ENCODE measurements at places on chromosomes 5 and 9.
A peak's percentile ranks its signal among the peaks of the same experiment; 100 is the strongest.

GRCh38 chr5:39466846-39467245 lies 42.1 kb upstream of the DAB2 start:
- DNase-seq = no peak

- DNase-seq = no peak
Measured at GRCh38 chr9:38421498-38422211, 2.6 kb downstream of the IGFBPL1 start.

GRCh38 chr9:9612270-9612669 lies 1000.5 kb downstream of the PTPRD start:
- no peak for DNase-seq

- DNase-seq = peak; percentile 66
Measured at GRCh38 chr5:132641241-132641723, 16.7 kb upstream of the IL13 start.

DNA sequence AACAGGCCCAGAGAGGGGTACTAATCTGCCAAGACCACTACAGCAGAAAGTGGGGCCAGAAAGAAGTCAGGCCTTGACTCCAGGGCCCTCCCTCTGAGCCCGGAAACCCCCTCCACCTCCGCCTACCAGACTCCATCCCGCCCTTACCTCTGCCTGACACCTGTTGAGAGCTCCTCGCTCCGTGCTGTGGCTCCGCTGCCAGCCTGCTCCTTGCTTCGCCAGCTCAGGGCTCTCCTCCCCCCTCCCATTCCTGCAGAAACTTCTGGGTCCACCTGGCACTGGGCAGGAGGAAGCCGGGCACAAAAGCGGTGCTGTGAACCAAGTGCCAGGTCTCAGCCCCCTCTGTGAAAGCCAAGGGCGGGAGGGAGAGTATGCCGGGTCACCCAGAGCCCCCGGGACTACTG lies 6.4 kb upstream of the ST6GALNAC6 start:
- DNase-seq = peak; percentile 65
